ENCODE measurements at places on chromosomes 4 and X. TPM values are rescaled to one million over a fixed set of nuclear protein-coding genes. Genes with fewer than 3 reads are reported as not detected.
A peak's percentile ranks its signal among the peaks of the same experiment; 100 is the strongest.

Gene NMU
- total RNA-seq = 4.3 TPM

DNA sequence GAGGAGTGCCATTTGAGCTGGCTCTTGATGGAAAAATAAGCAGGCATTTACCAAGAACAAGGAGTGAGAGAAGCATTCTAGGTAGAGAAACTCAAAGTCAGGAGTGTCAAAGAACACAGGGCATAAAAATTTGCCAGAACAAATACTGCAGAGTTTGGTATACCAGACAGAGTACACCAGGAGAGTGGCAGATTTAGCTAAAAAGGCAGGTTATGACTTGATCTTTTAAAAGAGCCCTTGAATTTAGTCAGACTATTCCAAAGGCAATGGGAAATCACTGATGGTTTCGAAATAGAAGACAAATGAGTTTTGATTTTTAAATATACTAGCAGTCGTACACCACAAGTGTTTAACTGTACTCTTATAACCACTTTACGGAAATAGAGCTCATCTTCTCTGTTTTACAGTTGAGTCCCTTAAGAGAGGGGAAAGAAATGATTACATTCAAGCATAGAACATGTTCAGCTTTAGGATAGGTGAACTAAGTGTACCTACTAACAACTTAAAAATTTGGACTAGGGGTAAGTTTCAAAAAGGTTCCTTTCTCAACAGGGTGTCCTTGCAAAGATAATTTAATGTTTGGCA lies 10.2 kb downstream of the UBE2D3 start:
- no peak for DNase-seq

DNA sequence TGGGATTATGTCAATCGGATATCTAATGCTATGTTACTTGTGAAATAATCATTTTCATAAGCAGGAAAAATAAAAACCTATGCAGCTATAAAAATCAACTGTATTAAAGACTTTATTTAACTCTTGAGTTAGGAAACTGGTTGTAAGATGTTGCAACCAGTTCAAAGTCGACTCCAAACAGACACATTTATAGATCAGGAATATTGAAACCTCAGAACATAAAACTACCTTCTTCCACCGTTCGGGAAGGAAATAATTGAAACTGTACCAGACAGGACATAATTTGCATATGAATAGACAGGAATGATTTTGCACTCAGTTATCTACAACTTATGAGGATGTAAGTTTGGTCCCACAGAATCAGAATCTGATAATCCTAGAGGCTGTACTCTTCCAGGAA lies 181.8 kb upstream of the STS start:
- DNase-seq = no peak

DNA sequence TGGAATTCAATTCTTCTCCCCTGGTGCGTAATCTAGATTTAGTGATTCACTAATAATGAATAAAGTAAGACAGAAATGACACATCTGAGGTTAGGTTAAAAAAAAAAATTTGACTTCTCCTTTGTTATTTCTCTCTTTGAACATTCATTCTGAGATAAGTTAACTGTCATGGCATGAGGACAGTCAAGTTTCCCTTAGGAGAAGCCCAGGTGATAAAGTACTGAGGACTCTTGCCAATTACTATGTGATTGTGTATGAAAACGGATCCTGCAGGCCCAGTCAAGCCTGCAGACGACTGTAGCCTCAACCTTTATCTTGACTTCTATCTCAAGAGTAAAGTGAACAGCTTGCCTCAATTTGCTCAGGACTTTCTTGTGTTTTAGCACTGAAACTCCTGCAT lies 293.2 kb downstream of the PRR32 start:
- DNase-seq = no peak

- no peak for DNase-seq
Observed at GRCh38 chrX:40964633-40965586, 120.3 kb upstream of the USP9X start.

DNA sequence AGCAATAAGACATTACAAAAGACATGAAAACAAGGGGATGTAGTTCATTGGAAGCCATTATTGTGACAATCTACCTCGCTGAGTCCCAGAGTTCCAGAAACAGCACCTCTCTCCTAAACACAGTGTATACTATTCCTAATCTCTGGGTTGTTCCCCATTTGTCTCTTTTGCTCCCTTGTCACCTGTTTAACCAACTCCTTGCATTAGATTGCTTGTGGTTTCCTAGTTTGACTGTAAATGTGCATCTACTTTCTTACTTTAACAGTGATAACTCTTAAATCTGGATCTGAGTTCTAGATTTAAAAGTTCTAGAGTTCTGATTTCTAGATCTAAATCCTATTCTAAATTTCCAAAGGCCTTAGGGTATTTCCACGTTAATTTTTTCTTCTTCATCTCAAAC lies 71.6 kb upstream of the TET2 start:
- no peak for DNase-seq

DNA sequence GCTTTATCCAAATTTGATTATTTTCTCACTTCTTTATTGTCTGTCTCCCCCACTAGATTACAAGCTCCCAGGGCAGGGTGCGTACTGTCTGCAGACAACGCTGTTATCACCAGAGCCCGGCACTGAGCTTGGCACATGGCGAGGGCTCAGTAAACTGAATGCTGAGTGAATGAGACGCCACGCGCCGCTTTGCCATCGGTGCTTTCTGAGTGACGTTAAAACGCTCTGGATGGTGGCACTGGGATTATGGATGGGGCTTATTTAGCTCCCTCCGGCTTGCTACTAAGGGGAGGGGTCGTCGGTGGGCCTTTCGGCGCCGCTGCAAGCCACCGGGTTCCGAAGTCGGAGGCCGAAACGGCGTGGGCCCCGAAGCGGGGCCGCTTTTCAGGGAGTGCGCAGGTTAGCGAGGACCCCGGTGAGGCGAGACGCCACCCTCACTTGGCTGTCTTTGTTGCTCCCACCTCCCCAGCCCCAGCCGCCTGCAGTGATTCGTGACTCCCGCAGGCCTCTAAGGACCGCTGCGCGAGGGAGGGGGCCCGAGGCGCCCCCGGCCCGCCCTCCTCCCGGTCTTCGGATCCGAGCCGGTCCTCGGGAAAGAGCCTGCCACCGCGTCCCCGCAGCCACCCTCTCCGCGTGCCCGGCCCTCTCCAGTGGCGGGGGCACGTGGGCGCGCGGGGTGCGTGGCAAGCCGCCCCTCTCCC lies 569 bp upstream of the FHL1 start:
- DNase-seq = peak; percentile 25
